ENCODE measurements at places on chromosomes 6 and 20.

GRCh38 chr6:9875605-9876353, 539.1 kb downstream of the TFAP2A start:
- DNase-seq: no peak

DNA sequence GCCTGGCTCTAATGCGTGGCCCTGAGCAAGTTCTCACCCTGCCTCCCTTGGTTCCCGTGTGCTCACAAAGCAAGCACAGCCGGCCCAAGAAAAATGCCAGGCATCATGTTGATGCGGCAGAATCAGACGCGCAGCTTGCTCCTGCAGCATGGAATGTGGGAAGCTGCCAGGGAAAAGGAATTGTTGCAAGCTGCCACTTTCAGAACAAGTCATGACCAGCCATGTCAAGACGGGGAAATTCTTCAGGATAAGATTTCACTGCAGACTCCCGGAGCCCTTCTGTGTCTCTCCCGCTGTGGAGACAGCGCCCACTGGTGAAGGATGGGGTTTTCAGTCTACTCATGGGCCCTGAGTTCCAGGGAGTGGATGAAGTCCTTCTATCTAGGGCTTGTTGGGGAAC, 4.6 kb downstream of the DACT2 start:
- no peak for DNase-seq

DNA sequence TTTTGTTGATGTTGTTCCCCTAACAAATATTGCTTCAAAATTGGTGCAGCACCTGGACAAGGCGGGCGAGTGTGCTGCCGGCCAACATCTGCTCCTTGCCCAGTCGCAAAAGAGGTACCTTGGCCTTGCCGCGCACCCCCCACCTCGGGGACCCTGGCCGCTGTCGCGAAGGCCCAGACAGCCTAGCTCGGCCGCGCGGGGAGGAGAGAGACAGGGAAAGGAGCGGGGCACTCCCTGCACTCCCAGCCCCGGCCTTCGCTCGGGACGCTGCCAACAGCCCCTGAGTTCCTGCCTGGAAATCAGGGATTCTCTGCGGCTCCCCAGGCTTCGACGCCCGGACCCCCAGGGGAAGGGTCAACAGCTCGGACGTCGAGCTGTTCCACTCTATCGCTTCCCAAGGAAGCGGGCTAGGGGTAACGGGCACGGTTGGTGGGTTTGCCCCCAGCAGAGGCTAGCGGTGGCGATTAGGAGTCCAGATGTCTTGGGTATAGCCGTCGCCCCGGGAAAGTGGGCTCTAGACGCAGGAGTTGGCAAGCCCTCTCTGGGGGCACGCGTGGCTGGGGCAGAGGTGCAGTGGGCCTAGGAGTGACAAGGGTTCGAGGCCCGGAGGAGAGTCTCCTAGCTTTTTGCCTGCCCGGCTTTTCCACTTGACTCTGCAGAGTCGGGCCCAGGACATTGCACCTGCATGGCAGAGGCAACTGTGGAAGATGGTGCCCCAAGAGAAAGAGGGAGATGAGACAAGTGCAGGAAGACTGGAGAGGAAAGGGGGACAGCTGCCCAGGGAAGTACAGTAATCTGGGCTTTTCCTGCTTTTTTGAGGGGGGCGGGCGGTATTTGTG, 8.2 kb downstream of the POU3F2 start:
- DNase-seq: no peak

DNA sequence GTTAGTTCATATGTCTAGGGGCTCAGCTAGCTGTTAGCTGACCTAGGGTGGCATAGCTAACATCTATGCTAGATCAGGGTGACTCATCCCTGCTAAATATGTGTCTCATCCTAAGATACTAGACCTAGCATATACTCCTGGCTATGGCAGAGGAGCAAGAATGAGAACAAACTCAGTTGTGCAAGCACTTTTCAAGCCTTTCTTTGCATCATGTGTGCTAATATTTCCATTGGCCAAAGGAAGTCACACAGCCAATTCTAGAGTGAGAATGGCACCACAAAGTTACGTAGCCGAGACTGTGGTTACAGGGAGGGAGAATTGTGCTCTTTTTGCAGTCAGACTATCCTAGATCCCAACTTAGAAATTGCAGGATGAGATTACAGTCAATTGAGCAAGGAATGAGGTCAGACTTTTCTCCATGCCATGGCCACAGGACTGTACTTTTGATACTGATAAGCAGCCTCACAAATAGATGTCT, 78.7 kb downstream of the PLCB4 start:
- peak; percentile 45 for DNase-seq

DNA sequence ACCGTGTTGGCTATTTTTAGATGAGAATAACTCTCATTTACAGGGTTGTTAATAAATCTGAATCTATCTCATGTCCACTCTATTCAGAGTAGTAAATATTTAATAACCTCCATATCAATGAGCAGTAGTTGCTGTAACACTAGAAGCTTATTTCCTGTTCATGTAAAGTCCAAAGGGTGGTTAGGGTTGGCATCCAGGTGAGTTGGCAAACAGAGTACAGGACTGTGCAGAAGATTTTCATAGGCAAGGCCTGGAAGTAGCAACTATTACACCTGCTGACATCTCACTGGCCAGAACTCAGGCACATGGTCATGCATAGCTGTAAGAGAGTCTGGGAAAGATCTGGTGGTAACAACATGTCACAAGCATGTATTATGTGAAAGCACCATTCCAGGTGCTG, 147.5 kb downstream of the PHF3 start:
- DNase-seq: no peak

- DNase-seq: no peak
Measured at GRCh38 chr20:57842720-57843119, 132.9 kb upstream of the PMEPA1 start.

DNA sequence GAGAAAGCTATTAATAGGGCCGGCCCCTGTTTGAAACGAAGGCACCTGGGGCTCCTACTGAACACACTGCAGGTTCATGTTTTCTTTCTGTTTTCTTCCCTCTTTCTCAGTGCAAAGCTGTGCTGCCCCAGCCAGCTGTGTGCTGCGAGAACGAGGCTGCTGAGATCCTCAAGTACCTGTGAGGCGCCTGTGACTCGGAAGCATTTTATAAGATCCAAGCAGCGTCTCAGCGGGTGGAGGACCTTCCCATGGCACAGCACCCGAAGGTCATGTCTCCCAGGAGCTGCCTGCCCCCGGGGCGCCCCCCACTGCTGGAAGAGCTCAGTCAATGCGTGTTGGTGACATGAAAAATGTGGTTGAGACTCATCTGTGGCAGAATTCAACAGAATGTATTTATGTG, 66.3 kb downstream of the SMOC2 start:
- no peak for DNase-seq

DNA sequence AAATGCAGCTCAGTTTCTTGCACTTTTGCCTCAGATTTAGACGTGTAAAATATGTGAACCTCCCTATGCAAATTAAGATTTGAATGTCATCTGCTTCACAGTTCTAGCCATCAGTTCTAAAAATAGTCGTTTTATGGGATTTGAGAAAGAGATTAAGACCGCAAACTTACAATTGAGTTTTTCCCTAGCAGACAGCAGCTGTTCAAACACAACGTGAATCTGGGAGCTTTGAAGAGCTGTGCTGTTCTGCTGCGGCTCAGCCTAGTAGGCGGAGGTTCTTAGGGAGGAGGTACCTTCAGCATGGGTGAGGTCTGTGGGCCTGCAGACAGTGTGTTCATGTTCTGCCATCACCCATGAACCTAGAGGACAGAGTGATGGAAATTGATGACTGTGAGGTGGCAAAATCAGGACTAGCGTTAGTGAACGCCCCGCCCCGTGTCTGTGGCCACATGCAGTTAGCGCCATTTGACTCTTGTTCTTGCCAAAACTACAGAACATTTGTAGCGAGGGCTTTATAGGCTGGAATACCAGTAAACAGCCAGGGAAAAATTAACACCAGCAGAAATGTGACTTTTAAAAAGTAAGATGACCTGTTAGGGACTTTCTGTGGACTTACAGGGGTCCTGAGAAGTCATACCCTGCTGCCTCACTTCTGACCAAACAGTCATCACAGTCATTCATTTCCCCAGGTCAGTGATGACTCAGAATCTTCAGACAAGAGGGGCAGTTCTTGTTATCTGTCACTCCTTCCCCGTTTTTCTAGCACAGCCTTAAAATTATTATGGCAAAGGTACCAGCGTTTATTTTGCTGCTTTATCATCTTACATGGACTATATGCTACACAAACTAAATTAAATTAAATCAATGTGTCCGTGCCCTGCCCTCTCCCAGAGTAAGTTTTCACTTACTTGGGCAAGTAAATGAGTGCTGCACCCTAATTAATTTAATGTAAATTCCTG, 84.3 kb upstream of the TMEM181 start:
- peak; percentile 70 for DNase-seq

DNA sequence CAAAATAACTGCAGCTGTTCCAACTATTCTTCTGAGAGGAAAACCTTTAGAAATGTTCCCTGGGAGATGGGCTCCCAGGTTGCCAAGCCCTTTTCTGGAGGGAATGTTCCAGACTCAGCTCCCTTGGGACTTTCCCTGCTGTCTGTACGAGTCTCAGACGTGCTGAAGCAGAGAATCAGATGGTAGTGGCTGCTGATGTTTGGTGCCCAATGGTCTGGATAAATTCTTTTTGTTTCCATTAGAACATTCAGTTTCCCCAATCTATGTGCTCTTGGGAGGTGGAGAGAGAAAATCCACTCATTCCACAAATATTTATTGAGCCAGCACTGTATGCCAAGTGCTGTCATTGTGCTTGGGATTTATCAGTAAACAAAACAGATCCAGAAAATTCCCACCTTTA, 40.0 kb downstream of the SNHG17 start:
- DNase-seq: no peak

- peak; percentile 29 for DNase-seq
Measured at GRCh38 chr20:43895235-43895634, 19.4 kb upstream of the TOX2 start.

DNA sequence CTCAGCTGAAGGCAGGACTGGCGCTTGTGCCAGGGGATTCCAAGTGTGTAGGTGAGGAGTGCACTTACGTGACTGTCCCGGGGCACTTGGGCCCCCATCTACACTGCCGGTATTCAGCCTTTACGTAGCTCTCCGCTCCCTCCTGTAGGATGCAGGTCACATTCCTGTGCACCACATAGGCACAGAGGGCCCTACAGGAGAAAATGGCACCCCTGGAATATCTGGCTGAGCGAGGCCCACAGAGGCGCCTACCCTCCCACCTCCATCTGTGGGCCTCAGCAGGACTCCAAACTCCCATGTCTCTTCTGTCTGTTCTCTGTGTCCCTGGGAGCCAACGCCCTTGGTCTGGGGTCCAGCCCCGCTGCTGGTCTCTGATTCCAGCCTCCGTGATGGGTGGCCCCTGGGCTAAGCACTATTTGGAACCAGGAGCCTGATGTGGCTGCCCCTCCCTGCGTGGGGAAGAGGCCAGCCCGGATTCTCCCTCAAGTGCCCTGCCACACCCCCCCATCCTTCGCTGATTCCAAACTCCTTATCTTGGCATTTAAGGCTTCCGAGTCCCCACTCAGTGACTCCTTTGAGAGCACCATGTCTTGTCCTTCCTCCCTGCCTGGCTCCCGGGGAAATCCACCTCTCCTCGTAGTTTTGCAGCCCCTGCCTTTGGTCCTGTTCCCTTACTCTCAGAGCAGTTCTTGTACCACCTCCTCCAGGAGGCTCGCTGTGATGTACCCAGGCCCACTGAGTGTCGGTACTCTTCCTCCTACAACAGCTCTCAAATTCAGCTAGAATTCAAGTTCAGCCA, 1.5 kb downstream of the EMILIN3 start:
- DNase-seq: no peak

DNA sequence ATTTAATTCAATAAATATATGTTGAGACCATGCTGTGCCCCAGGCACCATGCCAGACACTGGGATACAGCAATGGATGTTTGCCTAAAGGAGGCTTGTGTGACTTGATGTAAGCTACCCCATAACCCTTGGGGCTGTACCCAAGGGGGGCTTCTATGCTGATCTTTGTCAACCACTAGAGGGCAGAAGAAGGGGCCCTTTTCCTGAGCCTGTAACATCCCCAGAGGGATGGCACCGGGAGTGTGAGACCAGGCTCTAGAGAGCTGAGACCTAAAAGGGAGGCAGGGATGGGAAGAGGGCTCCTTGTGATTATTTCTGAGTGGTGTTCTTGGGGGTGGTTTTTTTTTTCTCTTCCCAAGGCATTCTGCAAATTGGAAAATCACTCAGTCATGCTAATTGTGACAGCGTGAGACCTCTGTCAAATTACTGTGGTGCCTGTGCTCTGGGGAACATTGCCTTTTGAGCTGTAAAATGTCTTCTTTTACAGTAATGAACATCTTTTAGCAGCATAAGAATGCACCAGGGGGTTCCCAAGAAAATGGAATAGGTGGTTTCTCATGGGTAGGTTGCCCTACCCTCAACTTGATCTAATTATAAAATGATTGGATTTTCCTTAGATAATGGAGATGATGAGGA, 138.7 kb upstream of the SLC24A3 start:
- no peak for DNase-seq

DNA sequence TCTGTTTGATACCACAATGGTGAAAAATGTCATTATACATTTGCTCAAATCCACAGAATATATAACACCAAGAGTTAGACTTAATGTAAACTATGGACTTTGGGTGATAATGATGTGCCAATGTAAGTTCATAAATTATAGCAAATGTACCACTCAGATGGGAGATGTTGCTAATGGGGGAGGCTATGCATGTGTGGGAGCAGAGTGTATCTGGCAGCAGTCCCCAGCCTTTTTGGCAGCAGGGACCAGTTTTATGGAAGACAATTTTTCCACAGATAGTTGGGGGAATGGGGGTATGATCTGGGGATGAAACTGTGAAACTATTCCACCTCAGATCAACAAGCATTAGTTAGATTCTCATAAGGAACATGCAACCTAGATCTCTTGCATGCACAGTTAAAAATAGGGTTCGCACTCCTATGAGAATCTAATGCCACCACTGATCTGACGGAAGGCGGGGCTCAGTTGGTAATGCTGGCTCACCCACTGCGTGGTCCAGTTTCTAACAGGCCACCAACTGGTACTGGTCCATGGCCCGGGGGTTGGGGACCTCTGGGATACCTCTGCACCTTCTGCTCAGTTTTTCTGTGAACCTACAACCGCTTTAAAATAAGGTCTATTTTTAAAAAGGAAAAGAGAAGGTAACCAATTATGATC, 8.0 kb downstream of the HLA-DQA1 start:
- no peak for DNase-seq

- DNase-seq: peak; percentile 44
Measured at GRCh38 chr6:75934643-75935472, 137.6 kb downstream of the IMPG1 start.

DNA sequence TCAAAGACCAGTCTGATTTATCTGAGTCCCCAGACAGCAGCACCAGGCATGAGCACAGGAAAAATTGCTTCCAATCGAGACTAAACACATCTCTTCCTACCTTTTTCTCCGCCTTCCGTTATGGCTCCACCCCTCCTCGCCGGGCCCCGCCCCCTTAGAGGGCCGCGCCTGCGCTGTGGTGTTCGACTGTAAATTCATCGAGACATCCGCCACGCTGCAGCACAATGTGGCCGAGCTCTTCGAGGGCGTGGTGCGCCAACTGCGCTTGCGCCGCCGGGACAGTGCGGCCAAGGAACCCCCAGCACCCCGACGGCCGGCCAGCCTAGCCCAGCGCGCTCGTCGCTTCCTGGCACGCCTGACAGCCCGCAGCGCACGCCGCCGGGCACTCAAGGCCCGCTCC, 8.9 kb downstream of the REM1 start:
- DNase-seq: no peak

GRCh38 chr6:56539527-56540105, 103.1 kb downstream of the DST start:
- no peak for DNase-seq

- no peak for DNase-seq
Measured at GRCh38 chr20:60024245-60024644, 66.0 kb downstream of the CDH26 start.

- no peak for DNase-seq
Measured at GRCh38 chr6:77425671-77426070, 37.6 kb downstream of the HTR1B start.
